Thymus (tissue), 14 donors: ENCODE measurements at places on chromosomes 5 and 9. TPM values are rescaled to one million over a fixed set of nuclear protein-coding genes. Genes with fewer than 3 reads are reported as not detected.

Gene XPA
- polyA plus RNA-seq = 27.3 TPM

Gene CREBRF
- polyA plus RNA-seq = 12.8 TPM

- H3K4me1 ChIP-seq = no peaks in the 10 kb centered on the region
- H3K36me3 ChIP-seq = no peaks in the 10 kb centered on the region
- no peak overlapping the region for H3K4me3 ChIP-seq
- H3K27me3 ChIP-seq = no peaks in the 10 kb centered on the region
- DNase-seq = no peak
Measured at GRCh38 chr5:19988457-19988856, 457 bp upstream of the CDH18 start.

DNA sequence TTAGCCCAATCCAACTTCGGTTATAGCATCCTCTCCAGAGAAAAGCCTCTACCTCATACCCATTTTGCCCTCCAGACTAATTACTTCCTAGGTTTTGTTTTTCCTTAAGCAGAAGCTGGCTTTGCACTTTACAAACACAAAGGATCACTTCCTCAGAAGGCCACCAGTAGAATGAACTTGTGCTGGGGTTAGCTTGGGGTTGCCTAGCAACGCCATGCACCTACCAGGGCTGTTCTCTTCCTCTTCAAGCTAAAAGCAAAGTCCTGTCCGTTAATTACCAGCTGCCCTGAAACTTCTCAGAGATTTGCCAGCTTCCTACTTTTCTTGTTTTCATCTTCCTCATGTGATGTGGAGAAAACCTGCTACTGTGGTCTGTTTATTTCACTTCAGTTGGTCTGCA is 132.0 kb upstream of the WWC1 start:
- no peaks in the 10 kb centered on the region for H3K27me3 ChIP-seq
- H3K4me1 ChIP-seq = no peaks in the 10 kb centered on the region
- no peak overlapping the region for H3K4me3 ChIP-seq
- no peak overlapping the region for H3K27ac ChIP-seq

- no peaks in the 10 kb centered on the region for H3K27me3 ChIP-seq
- no peaks in the 10 kb centered on the region for H3K4me1 ChIP-seq
- H3K36me3 ChIP-seq = no peaks in the 10 kb centered on the region
- H3K27ac ChIP-seq = no peak overlapping the region
Measured at GRCh38 chr5:171647043-171647903, 138.3 kb upstream of the SMIM23 start.
